CD4-positive, alpha-beta T cell treated with Interleukin-4 for 1 hour (primary cell): ENCODE measurements at places on chromosomes 11 and 22.
A peak's percentile ranks its signal among the peaks of the same experiment; 100 is the strongest.

GRCh38 chr11:64457416-64458010, 98.6 kb downstream of the RPS6KA4 start:
- DNase-seq: no peak

DNA sequence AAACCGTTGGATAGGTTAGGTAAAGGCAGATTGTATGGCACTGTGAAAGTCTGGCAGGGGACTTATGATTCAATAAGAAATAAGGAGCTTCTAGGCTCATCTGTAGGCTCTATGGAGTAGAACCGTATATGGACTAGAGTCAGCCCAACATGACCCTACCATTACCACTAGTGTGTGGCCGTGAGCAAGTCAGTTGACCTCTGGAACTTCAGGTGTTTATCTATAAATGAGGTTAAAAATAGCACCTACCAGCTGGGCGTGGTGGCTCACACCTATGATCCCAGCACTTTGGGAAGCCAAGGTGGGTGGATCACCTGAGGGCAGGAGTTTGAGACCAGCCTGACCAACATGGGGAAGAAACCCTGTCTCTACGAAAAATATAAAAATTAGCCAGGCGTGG, 4.4 kb downstream of the HINFP start:
- DNase-seq: no peak

GRCh38 chr11:78832226-78832947, 257.7 kb upstream of the NARS2 start:
- DNase-seq: no peak

DNA sequence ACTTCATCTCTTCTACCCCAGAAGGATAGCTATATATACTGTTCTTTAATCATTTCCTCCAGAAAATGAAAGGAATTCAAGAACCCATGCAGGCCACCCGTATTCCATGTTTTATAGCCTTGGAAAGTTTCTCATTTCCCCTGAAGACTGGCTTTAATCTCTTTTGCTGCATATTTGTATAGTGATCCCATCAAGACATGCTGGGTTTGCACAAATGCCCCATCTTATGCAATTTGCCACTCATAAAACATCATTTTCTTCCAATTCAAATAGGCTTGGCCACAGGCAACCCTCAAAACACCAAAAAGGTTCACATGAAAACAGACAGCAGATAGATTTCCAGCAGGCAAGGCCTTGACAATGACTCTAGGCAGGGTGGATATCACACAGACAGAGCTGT, 28.3 kb upstream of the APOA1 start:
- no peak for DNase-seq

GRCh38 chr11:34501949-34502348, 11.6 kb downstream of the ELF5 start:
- no peak for DNase-seq

GRCh38 chr22:49628391-49629260, 199.0 kb downstream of the BRD1 start:
- DNase-seq: no peak

DNA sequence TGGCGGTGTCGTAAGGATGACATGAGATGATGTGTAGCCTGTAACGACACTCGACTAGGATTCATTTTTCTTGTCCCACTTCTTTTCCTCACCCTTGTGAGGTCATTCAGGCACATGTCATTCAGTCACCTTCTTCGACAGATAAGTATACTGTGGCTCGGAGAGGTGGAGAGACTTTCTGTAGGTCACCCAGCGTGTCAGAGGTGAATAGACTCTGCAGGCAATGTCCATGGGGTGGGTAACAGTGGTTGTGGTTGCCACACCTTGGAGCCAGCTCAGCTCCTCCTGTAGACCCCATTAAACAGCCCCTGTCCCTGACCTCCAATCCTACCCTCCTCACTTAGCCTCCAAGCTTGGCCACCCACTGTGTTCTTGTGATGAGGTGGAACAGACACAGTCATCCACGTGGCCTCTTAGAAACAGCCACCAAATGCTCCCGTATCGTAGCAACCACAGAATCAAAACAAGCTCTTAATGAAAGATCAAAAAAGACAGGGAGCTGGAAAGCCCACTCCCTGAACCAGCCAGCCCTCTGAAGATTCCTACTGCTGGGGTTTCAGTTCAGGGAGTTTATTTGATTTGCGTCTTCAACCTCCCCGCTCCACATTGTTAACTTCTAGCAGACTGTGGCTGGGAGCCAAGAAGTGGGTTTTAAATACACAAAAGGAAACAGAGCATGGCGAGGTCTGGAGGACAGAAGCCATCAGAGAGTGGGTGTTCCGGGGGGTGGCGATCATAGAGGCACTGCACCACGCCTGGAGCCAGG, 89.0 kb upstream of the GRK3 start:
- DNase-seq: no peak

GRCh38 chr11:33257160-33257896, at the start of gene HIPK3:
HIPK3 (plus strand) TSS chr11:33257381.
- peak; percentile 81 for DNase-seq

DNA sequence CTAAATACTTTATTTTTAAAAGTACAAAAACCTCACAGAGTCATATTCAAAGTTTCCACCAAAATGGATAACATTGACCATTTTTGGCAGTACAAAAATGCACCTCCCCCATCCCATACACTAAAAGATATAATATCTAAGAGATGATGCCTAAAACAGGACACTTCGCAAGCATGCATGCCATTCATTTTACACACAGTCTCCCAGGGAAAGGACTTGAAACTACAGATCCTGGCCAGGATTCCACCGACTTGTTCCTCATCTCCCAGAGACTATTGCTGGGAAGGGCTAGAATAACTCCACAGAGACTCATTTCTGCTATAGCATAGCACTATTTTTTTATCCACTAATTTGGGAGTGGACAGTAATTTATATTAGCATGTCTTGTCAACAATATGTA, 81.7 kb downstream of the MTNR1B start:
- DNase-seq: no peak

GRCh38 chr22:23384431-23384830, 195.7 kb downstream of the IGLL1 start:
- no peak for DNase-seq

GRCh38 chr11:35050541-35050995, 88.4 kb upstream of the CD44 start:
- no peak for DNase-seq

GRCh38 chr11:33942954-33943353, 51.1 kb upstream of the LMO2 start:
- DNase-seq: peak; percentile 38

GRCh38 chr11:76695771-76696170, 25.2 kb upstream of the LRRC32 start:
- no peak for DNase-seq

GRCh38 chr22:37459206-37459605, 27.0 kb downstream of the MFNG start:
- no peak for DNase-seq

GRCh38 chr22:36285545-36285944, 32.6 kb downstream of the APOL1 start:
- DNase-seq: no peak

- no peak for DNase-seq
Observed at GRCh38 chr11:115418081-115418480, 86.1 kb downstream of the CADM1 start.

GRCh38 chr11:69121621-69122325, 34.0 kb upstream of the SMIM38 start:
- no peak for DNase-seq

DNA sequence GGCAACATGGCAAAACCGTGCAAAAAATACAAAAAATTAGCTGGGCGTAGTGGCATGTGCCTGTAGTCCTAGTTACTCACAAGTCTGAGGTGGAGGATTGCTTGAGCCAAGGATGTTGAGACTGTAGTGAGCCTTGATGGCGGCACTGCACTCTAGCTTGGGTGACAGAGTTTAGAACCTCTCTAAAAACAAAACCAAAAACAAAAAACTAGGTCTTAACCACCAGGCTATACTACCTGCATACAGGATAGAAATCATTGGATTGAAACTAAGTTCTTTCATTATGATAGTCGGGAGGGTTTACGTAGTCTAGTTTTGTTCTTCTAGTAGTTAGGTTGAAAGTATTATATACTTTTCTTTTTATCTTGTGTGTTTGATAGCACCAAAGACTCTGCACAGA, 5.8 kb downstream of the RNF214 start:
- DNase-seq: no peak

DNA sequence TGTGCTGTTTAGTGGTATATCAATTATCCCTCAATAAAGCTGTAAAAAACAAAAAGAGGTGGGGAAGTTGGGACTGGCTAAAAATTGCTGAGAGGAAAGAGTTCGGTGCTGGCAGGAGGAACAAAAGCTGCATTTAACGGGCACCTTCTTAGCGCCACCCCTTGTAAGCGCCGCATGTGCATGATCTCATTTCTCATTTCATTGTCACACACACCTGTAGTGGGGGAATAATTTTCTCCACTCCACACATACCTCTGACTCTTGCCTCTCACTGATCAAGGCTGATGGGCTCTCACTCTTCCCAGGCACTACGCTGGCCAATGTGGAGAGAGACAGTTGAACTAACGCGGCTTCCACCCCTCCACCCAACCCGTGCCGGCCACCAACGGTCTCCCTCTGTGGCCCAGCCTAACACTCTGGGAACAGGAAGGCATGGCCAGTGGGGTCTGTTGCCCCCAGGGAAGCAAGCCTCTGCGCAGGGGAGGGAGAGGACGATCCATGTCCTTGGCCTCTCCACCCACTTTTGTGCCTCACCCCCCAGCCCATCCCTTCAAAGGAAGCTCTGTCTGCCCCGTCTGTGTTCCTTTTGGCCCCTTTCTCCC, 186.7 kb upstream of the SYT13 start:
- DNase-seq: no peak

DNA sequence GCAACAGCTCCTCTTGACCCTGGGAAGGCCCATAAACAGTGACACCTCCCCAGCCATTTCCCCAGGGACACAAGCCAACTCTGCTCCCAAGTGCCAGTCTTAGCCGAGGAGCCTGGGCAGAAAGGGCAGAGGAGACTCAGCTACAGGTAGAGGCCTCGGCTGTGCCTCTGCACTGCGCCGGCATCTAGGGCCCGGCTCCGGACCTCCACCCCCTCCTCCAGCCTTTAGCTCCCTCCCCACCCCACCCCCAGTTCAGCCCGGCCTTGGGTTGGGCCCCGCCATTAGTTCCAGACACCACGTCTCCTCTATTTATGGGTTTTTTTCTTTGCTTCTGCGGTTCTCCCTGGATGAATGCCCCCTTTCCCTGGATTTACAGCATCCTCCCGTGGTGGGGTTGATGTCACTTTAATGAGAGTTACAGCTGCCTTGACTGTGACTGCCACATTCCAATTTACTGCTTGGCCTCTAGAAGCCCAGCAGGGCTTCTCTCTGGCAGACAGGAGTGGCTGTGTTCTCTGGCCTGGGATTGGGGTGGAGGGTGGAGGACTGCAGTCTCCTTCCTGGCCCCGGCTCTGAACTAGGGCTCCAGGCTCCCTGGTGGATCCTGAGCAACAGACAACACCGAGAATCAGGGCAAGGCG, 13.5 kb upstream of the OAF start:
- no peak for DNase-seq

GRCh38 chr11:24755260-24755839, 258.5 kb downstream of the LUZP2 start:
- DNase-seq: no peak

DNA sequence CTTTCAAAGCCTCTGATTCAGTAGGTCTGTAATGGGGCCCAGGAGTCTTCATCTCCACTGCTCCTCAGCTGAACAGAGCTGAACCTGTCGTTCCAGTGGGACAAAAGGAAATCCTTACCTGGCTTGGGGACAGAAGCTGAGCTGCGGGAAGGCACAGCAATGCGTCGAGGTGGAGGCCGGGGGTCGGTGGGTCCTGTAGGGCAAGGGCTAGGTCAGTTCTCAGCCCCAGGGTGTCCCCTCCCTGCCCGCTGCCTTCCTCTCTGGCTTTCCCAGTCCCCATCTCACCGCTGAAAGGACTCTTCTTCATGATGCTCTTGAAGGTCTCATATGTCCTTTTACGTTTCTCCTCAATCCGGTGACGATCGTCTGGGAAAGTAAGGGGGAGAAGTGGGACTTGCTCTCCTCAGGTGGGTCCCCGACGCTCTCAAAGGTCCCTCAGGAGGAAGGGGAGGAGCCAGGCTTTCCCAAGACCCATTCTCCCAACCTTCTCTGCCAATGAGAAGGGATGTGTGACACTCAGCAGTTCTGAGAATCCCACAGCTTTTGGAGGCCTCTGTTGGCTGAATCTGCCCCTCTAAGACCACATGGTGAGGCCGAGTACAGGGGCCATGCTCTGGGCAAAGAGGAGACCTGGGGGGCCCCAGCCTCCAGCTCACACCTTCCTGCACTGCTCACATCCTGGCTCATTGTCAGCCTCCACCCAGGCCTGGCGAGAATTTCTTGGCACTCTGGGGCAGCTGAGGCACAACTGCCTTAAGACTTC, 7.0 kb downstream of the RELA start:
- DNase-seq: no peak

GRCh38 chr11:128872594-128872993, 5.5 kb upstream of the KCNJ1 start:
- DNase-seq: no peak

GRCh38 chr22:37457093-37457893, 28.9 kb downstream of the MFNG start:
- peak; percentile 80 for DNase-seq

DNA sequence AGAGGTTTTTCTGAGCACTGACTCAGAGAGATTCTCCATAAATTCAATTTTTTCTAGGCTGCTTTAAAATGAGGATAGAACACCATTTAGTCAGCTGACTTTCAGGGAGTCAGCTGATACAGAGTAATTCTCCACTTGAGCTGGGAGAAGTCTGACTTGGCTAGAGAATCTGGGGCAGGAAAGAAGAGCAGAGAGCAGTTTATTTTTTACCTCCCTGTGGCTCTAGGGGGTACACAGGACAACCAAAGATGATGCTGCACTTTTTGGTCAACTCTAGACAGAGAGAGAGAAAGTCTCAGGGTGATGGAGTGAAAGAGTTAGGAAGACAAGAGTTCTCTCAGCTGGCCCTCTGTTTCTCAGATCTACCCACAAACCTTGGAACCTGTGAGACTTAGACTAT, 67.3 kb upstream of the EED start:
- DNase-seq: no peak

DNA sequence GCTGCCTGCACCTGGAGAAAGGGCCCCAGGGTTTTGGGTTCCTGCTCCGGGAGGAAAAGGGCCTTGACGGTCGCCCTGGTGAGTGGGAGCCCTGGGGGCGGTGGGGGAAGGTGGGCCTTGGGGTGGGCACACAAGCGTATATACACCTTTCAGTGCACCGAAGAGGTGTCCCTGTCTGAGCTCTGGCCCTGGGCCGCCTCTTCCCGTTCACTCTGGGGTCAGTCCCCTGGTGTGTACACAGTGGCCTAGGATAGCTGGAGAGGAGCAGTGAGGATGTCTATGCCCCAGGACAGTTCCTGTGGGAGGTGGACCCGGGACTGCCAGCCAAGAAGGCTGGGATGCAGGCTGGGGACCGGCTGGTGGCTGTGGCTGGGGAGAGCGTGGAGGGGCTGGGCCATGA, 2.8 kb downstream of the NHERF4 start:
- no peak for DNase-seq

GRCh38 chr11:126061707-126062678, 673 bp downstream of the CDON start:
- no peak for DNase-seq

DNA sequence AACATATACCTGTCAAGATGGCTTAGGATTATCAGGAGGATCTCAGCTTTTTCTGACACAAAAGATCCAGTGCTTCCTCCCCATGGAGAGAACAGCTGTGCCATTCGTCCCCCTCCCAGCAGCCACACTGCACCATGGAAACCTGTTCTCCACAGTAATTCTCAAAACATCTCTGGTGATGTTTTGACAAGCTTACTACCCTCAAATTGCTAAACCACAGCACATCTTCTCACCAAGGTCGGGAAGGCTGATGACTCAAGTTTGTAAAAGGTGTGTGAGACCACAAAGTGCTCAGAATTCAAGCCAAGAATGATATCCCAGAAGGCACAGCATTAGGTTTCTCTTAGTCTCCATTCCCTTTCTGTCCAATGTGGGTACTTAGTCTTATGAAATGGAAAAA, 3.9 kb upstream of the RAB38 start:
- peak; percentile 6 for DNase-seq
